ENCODE measurements at places on chromosomes 16 and 17. TPM values are rescaled to one million over a fixed set of nuclear protein-coding genes. Genes with fewer than 3 reads are reported as not detected.

SMPD3 gene
- total RNA-seq, result 0.34 TPM

GINS2 gene
- total RNA-seq, result 2.2 TPM

DNA sequence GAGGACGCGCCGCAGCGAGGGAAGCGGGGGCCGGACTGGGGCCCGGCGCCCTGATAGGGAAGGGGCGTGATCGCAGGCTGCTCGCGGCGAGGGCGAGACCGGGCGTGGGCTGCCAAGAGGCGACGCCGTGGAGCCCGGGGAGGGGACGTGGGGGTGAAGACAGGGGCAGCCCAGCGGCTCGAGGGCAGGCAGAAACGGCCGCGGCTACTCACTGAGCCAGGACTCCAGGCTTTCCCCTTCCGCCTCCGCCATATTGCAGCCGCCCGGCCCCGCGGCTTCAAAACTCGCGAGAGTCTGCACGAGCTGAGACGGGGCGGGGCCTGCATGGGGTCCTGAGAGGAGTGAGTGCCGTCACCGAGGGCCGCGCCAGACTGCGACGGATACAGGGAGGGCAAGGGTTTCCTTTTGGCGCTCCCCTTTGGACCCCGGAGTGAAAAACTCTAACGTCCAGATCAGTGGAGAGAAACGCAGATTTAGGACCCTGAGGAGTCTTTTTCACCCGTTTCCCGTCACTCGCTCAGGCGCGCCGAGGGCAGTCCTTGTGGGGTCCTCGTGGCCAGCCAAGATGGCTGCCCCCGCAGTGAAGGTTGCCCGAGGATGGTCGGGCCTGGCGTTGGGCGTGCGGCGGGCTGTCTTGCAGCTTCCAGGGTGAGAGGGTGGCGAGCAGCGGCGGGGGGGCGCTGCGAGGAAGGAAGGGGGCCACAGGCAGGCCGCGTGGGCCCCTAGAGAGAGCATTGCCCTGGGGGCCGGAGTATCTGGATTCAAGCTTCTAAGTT is at the start of the genes GGA3 and MRPS7:
TSS of gene GGA3 (minus strand) at position 271 of the 776 bp plus-strand sequence. CDS start at position 252, 19 bp downstream.
TSS of gene MRPS7 (plus strand) at position 544 of the 776 bp plus-strand sequence. CDS start at position 566, 22 bp downstream.
- peak within 1 kb of the TSS; percentile 93 for H3K4me3 ChIP-seq
- H3K36me3 ChIP-seq, result peaks cover 23% of the 10 kb centered on the region
- peak; percentile 76 for DNase-seq
- peaks cover 17% of the 10 kb centered on the region for H3K4me1 ChIP-seq

DNA sequence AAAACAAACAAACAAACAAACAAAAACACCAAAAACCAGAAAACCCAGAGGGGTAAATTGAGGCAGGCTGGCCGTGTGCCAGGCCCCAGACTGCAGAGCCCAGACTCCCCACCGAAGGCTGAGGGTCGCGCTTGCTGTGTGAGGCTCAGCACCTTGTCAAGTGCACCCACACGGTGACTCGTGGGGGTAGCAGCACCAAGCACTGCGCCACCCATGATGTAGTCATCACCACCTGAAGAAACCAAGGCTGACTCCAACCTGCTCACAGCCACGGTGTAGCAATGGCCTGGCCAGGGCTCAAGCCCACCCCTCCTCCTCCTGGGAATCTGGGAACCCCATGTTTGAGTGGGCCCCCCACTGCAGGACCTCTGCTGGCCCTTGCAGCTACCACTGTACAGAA is 11.9 kb downstream of the MCRIP1 start:
- H3K36me3 ChIP-seq, result no peaks in the 10 kb centered on the region
- no peak for DNase-seq
- peaks cover 4% of the 10 kb centered on the region for H3K27me3 ChIP-seq

DNA sequence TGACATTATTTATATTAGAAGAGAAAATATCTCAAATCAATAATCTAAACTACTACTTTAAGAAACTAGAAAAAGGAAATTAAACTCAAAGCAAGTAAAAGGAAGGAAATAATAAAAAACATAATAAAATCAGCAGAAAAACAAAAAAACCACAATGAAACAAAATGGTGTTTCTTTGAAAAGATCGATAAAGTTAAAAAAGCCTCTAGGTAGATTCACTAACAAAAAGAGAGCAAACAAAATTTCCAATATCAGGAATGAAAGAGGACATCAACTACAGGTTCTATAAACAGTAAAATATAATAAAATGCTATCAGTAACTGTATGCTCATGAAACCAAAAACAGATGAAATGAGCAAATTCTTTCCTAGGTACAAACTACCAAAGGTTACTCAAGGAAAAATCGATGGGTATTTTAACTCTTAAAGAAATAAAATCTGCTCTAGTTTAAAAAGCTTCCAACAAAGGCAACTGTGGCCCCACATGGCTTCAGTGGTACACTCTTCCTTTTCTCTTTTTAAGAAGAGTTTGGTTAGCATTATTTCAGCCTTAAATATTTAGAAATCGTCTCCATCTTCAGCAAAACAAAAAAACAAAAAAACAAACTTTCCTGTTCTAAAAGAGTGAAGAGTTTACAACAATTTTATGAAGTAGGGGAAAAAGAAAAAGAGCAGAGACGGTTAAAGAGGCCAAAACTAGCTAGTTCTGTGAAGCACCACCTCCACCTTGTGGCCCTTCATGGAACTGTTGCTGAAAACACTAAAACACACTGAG is 102.2 kb downstream of the TRIM37 start:
- no peak overlapping the region for H3K27ac ChIP-seq
- peaks cover 3% of the 10 kb centered on the region for H3K36me3 ChIP-seq
- no peaks in the 10 kb centered on the region for H3K27me3 ChIP-seq
- H3K4me1 ChIP-seq, result peaks cover 16% of the 10 kb centered on the region
- H3K4me3 ChIP-seq, result no peak overlapping the region

GRCh38 chr17:73938706-73939105 is 264.8 kb upstream of the RPL38 start:
- no peak overlapping the region for H3K27ac ChIP-seq
- H3K27me3 ChIP-seq, result no peaks in the 10 kb centered on the region
- H3K36me3 ChIP-seq, result no peaks in the 10 kb centered on the region
- no peak overlapping the region for H3K4me3 ChIP-seq
- no peaks in the 10 kb centered on the region for H3K4me1 ChIP-seq

DNA sequence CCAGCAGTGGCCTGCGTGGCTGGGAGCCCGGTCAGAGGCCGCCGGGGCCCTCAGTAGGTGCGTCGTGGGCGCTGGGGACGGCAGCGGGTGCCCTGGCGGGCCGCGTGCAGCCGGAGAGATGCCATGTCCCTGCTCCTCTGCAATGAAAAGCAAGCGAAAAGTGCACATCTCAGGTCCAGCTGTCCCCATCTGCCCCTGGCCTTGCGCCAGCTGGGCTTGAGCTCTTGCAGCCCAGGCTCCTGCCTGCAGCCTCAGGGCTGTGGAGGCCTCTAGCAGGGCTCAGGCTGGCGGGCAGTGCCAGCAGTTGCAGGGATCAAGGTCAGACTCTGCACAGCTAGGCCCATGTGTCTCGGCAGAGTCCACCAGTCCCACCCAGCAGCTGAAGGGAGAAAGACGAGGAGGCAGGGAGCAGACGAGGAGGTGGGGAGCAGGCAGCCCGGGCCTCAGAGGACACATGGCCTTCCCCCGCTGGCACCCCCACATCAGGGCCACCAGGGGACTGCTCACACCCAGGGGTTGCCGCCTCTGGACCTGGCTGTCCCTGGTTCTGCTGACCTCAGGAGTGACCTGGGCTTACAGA is 11.2 kb downstream of the SLC16A3 start:
- no peaks in the 10 kb centered on the region for H3K27me3 ChIP-seq
- no peak overlapping the region for H3K4me3 ChIP-seq
- H3K27ac ChIP-seq, result no peak overlapping the region
- H3K4me1 ChIP-seq, result peaks cover 63% of the 10 kb centered on the region
- DNase-seq, result no peak

DNA sequence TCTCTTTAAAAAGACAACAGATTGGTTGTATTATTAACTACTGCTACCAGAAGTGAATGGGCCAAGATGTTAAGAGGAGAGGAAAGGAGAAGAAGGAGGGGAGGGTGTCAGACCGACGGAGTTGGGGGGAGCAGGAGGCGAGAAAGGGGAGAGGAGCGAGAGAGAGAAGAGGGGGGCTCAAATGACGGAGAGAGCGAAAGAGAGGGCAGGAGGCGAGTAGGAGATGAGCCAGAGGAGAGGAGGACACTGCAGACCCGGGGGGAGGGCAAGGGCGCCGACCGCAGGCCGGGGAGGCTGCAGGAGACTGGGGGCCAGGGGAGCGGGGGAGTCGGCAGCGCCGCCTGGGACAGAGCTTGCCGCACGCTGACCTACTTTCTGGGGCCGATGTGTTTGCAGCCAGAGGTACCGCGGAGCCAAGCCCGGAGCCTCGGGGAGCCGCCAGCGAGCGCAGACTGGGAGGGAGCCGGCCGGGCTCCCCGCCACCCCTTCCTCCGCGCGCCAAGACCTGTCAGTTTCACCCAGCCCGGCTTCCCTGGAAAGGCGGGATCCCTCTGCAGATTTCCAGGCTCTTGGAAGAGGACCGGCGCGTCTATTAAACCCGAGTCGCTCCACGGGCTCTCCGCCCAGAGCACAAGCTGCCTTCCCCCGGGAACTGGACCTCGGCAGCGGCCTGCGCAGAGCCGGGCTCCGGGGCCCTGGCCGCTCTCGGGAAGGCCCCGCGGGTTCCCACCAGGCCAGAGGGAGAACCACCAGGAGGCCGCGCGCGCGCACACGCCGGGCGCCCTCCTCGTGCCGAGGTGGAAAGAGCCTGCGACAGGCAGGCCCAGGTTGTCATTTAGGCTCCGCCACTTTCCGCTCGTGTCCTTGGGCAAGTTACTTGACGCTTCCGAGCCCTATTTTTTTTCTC is 74.6 kb downstream of the CMC2 start:
- H3K4me3 ChIP-seq, result peak overlapping the region; percentile 51
- DNase-seq, result peak; percentile 64
- no peaks in the 10 kb centered on the region for H3K27me3 ChIP-seq
- H3K36me3 ChIP-seq, result no peaks in the 10 kb centered on the region
- H3K27ac ChIP-seq, result peak overlapping the region; percentile 93

DNA sequence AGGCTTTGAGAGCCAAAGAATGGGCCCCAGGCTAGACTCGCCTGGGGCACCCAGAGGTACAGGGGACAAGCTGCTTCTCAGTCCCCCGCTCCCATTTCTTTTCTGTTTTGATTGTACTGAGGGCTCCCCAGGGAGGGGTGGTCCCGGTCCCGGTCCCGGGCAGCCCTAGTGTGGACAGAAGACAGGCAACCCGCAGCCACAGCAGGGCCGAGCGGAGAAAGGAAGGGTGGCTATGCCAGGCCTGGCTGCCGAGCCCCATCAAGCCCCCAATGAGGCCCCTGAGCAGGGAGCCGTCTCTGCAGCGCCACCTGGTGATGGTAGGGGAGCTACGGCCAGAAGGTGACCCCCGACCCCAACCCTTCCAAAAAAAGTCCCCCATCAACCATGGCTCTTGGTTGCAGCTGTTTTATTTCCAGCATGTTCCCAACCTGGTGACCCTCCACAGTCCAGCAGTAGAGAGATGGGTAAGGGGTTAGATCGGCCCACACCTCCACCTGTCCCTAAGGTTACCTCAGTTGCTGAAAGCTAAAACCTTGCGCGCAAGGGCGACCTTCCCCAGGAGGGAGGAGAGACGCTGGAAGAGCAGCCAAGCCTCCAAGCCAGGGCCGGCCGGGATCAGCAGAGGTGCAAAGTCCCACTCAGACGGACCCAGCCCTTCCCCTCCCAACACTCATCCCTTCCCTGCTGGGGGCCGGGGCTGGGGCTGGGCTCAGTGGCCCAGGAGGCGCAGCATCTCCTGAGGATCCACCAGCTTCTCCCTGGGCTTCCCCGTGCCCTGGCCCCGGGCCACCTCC is 2.6 kb upstream of the GRIN2C start:
- no peak for DNase-seq
- no peak overlapping the region for H3K4me3 ChIP-seq
- no peaks in the 10 kb centered on the region for H3K4me1 ChIP-seq
- H3K27me3 ChIP-seq, result peaks cover 33% of the 10 kb centered on the region

DNA sequence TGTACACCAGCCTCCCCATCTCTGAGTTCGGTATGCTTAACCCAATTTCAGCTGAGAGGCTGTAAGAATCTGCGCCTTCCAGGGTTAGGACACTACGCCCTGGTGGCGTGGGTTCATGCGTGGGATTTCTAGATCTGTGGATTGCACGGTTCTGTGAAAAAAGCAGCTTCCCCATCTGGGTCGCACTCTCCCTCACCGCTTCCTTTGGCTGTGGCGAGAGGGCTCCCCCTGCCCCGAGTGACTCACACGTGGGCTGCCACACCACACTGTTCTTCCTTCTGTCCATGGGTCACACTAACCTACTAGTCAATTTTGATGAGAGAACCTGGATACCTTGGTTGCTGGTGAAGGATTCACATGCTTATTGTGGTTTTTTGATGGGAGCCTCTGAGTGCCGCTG is 256.0 kb upstream of the MAF start:
- H3K27ac ChIP-seq, result no peak overlapping the region
- H3K4me1 ChIP-seq, result no peaks in the 10 kb centered on the region
- no peak overlapping the region for H3K4me3 ChIP-seq
- H3K27me3 ChIP-seq, result no peaks in the 10 kb centered on the region
- H3K36me3 ChIP-seq, result no peaks in the 10 kb centered on the region

DNA sequence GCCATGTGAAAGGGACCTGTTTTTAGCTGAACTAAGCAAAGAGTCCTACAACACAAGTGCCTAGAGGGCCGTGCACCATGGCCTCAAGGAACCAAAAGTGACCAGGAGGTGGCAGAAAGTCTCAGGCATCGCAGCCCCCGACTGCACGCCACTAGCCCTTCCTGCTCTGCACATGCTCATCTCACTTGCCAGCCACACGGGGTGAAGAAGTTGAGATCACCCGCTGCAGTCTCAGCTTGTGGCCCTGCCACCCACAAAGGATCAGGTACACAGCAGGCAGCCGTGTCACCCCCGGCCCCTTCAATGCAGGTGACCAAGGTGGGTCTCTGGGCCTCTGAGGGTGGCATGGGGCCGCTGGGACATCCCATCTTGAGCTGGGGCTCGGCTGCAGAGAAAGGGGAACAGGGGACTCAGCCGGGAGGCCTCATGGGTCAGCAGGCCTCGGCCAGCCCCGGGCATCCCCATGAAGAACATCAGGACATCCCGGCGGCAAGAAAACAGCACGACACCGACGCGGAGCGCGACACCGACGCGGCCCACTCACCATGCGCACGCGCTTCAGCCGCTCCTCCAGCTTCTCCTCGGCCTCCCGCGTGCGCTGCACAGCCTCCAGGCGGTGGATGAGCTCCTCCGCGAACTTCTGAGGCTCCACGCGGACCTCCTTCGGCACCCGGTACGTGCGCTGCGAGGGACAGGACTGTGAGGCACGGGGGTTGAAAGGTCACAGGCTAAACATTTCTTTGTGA is 21.0 kb downstream of the PDIA2 start:
- H3K4me3 ChIP-seq, result no peak overlapping the region
- peaks cover 3% of the 10 kb centered on the region for H3K36me3 ChIP-seq
